ENCODE measurements at places on chromosomes 3 and 15.

DNA sequence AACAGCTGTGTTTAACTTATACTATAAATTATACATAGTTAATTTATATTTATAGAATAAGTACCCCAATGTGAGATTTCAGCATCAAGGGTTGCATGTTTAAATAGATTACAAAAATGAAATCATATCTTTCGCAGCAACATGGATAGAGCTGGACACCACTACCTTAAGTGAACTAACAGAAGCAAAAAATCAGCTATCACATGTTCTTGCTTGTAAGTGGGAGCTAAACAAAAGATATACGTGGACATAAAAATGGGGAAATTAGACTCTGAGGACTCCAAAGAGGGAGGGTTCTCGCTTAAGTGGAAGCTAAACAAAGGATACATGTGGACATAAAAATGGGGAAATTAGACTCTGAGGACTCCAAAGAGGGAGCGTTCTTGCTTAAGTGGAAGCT, 626.5 kb upstream of the DPPA4 start:
- DNase-seq = no peak

DNA sequence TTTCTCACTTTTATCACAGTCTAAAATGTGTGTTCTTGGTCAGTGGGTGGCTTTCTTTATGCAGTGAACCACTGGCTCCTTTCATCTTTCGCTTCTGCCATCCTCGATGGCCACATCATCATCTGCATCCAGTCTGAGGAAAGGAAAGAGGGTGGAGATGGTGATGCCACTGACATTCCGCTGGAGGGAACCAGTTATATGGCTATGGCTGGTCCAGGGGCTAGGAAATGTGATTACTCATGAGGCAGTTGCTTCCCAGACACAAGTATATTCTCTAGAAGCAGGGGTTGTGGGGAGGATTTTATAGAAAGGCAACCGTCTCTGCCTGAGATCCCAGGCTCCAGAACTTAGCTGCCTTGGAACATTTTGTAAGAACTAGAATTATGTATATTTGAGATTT, 246.7 kb upstream of the AZI2 start:
- no peak for DNase-seq

DNA sequence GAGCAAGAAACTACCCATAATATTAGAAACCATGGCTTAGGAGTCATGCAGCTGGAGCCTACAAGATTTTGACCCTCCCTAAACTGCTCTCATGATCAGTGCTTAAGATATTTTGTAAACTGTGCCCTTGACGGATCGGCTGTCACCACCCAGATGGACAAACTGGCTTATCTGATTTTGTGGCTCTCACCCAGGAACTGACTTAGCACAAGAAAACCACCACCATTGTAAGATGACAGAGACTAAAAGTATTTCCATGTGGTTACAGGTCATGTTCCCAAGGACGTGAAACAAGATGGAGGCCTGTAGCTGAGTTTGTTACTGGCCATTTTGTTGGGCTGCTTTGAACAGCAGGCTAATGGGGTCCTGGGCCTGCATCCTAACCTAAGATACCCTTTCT, 940.9 kb downstream of the OTOL1 start:
- no peak for DNase-seq

DNA sequence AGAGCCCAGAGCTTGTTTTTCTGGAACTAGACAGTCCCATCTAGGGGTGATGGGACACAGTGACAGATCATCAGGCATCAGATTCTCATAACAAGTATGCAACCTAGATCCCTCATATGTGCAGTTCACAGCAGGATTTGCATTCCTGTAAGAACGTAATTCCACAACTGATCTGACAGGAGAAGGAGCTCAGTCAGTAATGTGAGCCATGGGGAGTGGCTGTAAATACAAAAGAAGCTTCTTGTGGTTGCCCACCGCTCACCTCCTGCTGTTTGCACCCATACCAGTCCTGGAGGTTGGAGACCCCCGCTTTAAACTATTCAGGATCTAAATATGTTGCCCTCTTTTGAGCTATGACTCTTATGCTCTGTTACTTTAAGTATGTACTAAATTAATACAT, 167.3 kb downstream of the ALCAM start:
- no peak for DNase-seq

DNA sequence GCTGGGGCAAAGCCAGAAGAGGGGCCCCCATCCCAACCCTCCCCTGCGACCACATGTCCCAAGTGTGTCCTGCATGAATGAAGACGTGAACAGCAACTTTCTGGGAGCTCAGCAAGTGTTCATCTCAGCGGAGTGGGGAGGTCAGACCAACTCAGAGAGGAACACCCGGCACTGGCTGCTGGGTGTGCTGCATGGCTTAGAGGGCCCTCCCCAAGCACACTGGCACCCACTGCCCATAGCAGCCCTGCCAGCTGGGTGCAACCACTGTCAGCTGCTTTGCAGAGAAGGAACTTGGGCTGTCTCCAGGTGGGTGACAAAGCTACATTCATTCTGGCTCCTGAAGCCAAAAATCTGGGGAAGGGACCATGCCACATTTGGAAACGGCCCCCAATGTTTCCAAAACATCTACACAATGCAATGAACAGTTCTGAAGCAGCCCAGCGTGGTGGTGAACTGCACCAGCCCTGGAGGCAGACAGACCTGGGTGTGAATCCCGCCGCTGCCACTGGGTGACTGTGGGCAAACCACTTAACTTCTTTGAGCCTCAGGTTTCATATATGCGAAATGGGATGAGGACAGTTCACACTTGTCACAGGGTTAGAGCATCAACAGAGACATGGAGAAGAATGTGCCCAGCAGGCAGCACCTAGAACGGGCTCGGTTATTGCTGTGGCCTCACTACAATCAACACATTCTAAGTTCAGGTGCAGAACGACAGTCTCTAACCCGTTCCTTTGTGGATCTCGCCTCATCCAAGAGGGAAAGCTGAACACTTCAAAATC, 145.4 kb downstream of the NUP210 start:
- no peak for DNase-seq

DNA sequence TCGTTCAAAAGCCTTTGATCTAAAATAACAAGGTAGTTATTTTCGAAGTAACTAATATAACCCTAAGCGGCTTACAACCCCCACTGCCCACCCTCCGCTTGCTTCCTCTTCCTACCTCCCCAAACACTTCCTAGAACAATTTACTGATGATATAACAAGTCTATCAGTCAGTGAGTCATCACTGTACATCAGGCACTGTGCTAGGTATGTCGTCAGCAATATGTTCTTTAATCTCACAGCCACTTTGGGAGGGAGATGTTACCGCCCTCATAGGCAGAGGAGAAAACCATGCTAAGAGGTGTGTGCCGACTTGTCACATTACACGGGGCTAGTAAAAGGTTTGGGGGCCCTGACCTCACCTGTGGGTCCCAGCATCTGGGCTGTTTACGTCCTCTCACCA, 381.8 kb downstream of the EPHB1 start:
- no peak for DNase-seq

GRCh38 chr3:186483611-186484340, 60.4 kb downstream of the CRYGS start:
- no peak for DNase-seq

- no peak for DNase-seq
Observed at GRCh38 chr3:93910097-93910496, 63.6 kb downstream of the PROS1 start.

DNA sequence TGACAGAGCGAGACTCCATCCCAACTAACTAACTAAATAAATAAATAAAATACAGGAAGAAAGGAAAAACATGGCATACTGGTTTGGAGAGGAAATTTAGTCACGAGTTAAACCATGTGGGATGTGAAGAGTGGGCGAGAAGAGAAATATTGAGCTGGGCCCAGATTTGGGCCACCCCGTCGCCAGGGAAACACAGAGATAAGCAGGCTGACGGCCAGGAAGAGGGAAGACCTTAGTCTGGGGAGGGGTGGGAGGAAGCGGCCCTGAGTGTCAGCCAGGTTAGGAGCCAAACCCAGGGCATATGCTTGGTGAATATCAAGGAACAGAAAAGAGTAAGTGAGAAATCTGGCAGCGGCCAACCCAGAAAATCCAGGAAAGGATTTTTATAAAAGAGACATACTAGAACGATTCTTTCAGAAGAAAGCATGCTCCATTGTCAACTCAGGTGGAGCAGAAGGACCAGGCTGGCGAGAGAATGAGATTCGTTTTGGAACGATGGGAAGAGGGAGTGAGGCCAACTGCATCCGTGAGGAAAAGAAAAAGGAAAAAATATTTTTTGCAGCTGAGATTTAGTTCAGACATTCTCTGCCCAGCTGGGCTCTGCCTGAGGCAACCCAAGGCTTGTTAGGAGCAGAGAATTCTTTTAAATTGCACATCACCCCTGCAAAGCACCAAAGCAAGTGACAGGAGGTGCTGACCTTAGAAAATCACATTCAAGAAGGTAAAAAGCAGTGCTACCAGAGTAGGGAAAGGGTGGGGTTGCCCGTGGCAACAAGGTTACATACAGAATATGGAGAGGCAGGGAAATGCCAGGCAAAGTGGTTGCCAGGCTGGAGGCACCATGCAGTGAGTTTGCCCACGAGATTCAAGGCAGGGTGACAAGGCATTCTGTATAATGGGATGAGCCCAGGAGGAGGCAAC, 59.3 kb upstream of the RAD18 start:
- DNase-seq = no peak

DNA sequence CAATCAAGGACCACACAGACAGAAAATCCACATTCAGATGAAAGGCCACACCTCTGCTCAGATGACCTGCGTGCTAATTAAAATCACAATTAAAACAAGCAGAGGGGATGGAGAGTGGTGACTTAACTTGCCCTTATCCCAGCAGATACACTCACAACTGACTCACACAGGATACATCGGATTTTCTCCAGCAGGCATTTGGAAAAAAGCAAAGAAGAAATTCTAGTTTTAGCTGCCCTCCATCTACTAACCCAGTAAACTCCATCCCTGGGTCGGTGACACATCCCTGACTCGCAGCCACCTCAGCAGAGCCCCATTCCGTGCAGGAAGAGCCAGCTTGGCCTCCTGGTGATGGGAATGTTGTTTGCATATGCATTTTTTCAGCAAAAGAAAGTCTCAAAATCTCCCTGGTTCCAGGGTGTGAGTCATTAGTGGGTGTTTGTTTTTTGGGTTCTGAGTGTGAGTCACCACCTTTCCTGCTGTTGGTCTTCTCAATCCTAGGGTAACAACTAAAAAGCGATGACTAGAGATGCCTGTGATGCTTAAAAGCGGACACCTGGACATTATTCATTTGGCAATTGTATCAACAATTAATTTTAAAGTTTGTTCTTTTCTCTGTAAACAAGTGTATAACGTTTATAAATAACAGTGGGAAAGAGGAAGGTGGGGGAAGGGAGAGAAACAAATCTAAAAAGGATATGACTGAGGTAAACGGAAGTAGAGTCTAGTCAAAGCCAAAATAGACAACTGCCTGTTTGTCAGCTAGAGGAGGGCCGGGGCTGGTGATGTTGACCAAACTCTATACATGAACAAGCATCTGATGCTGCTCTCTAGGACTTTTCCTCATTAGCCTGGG, 49.8 kb upstream of the SLC4A7 start:
- DNase-seq = no peak

DNA sequence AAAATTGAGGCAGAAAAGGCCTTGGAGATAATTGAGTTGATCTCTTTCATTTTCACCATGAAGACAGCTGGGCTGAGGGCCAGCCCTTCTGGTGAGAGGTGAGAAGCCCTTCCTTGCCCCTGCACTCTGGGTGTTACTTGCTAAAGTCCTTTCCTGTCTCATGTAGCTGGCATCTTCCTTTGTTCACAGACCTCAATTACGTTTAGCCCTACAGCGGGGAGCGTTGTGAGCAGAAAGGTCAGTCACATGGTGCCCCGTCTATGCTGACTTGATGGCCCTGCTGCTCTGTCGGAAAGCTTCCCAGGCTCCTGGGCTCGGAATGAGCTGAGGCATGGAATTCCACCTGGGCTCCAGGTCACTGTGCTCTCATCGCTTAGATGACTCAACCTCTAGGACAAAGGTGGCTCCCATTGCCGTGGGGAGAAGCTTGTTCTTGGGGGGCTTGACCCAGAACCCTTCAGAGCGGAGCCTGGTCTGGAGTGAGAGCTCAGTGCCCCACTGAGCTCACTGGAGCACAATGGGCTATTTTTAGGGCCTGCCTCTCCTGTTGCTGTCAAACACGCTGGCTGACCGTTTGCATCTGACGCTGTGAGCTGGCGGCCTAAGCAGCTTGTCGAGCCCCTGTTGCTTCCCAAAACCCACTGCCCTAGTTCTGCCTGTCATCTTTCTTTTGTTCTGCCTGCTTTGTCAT, 47.0 kb downstream of the RPLP1 start:
- DNase-seq = no peak

DNA sequence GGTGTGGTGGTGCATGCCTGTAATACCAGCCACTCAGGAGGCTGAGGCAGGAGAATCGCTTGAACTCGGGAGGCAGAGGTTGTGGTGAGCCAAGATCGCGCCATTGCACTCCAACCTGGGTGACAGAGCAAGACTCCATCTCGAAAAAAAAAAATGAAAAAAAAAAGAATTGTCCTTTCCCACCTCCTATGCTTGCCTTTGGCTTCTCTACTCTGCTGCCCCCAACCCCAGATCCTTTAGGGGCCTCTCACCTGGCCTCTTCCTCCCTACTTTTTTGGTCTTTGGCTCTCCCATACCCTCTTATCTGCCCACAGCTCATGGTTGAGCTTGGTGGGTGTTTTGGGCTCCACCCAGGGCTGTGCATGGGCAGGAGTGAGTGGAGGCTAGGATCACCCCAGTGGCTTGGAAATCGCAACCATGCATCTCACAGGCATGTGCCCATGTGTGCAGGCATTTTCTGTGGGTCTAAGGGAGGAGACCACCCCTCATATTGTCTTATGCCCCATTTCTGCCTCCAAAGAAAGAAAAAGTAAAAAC, 2.1 kb upstream of the SHISA5 start:
- no peak for DNase-seq

DNA sequence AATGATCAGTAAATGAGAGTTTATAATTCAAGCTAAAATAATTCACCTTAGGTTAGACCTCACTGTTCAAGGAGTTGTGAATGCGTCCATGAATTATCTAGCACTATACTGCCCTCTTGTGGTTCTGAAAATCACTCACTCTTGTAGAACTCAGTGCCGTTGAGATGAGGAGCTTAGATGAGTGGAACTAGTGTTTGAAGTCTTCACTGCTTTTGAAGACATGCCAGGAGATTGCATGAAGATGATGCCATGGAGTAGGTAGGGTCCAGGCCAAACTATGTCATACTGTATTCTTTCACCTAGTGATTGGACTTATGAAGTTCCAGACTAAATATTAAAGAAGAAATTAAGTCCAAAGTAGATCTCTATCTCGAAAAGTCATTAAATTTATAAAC, 28.8 kb downstream of the LYSMD4 start:
- DNase-seq = no peak

- no peak for DNase-seq
Observed at GRCh38 chr3:113263020-113263419, 51.7 kb downstream of the BOC start.

DNA sequence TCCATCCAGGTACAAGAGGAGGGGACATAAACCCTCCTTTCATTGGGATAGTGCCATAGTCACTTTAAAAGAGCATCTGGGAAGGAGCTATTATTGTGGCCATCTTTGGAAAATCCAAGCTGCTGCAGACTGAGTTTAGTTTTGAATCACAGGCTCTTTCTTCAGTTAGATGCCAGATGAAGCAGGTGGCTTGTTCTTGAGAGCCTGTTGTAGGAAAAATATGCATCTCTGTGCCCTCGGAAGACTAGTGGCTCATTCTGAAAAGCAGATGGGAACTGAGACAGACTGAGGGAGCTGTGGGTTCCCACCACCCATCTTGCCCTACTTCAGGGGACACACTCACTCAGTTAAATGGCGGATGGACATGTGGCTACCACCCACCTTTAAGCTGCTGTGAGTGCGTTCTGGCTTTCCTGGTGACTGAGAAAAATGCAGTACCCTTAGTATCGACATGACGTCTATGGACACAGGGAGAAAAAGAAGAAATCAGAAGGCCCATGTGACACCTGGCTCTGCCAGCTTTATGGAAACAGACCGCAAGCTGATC, 50.2 kb downstream of the RARB start:
- no peak for DNase-seq

All from activated naive CD8-positive, alpha-beta T cell treated with anti-CD3 and anti-CD28 coated beads, Interleukin-2, amount 10 ng/mL, durations not matched to agents 7 days and 5 days (primary cell).